ENCODE measurements at places on chromosomes 3 and 15. TPM values are rescaled to one million over a fixed set of nuclear protein-coding genes. Genes with fewer than 3 reads are reported as not detected.

The NKTR gene
- total RNA-seq, result 12.3 TPM

The ULK3 gene
- 14.5 TPM for total RNA-seq

The GRK7 gene
- total RNA-seq, result not detected

The ATP10A gene
- 1.8 TPM for total RNA-seq

The SCG5 gene
- total RNA-seq, result 16.3 TPM

The PRSS50 gene
- total RNA-seq, result not detected

The COL8A1 gene
- total RNA-seq, result 84.6 TPM

The PRR20G gene
- not detected for total RNA-seq

The ZNF106 gene
- total RNA-seq, result 20.2 TPM

The VEPH1 gene
- total RNA-seq, result 25.9 TPM

The RYR3 gene
- not detected for total RNA-seq

The SPRED1 gene
- total RNA-seq, result 14.0 TPM

The MNS1 gene
- 3.4 TPM for total RNA-seq

The SLC9C1 gene
- total RNA-seq, result not detected

The PDCD7 gene
- 13.8 TPM for total RNA-seq

The ANKUB1 gene
- not detected for total RNA-seq

The HESX1 gene
- total RNA-seq, result 1.0 TPM

The MORC1 gene
- not detected for total RNA-seq

The CORO2B gene
- total RNA-seq, result 14.0 TPM

The MEX3B gene
- 7.9 TPM for total RNA-seq

The SLC24A5 gene
- not detected for total RNA-seq

The WDR6 gene
- total RNA-seq, result 79.7 TPM

The GP9 gene
- not detected for total RNA-seq

The CDC25A gene
- total RNA-seq, result 16.5 TPM

The GOLGA6D gene
- not detected for total RNA-seq

The THUMPD3 gene
- total RNA-seq, result 27.9 TPM

The RFTN1 gene
- 19.3 TPM for total RNA-seq

The GPR149 gene
- total RNA-seq, result not detected

The PAK6 gene
- 3.5 TPM for total RNA-seq

The DPPA2 gene
- total RNA-seq, result not detected

The ADAMTS17 gene
- 0.30 TPM for total RNA-seq

The SMAD6 gene
- total RNA-seq, result 7.1 TPM

The RAB27A gene
- total RNA-seq, result 11.6 TPM

The EMC7 gene
- 40.5 TPM for total RNA-seq

The NMNAT3 gene
- 0.84 TPM for total RNA-seq

The GOLGA6L7 gene
- total RNA-seq, result not detected

The BTLA gene
- not detected for total RNA-seq

The TCAIM gene
- total RNA-seq, result 29.1 TPM

The FBXW12 gene
- total RNA-seq, result not detected

The TMC3 gene
- total RNA-seq, result not detected

The C3orf70 gene
- total RNA-seq, result 0.50 TPM

The GOLGA6B gene
- not detected for total RNA-seq

The RHCG gene
- not detected for total RNA-seq

The MRPS25 gene
- 31.4 TPM for total RNA-seq

The ROPN1B gene
- total RNA-seq, result not detected

The NLGN1 gene
- 0.50 TPM for total RNA-seq

The LYZL4 gene
- total RNA-seq, result not detected

The SMCO1 gene
- 0.34 TPM for total RNA-seq

The NAALADL2 gene
- total RNA-seq, result 1.0 TPM

The CLDN16 gene
- total RNA-seq, result not detected

The SLC12A8 gene
- 6.2 TPM for total RNA-seq

The SEMA6D gene
- total RNA-seq, result 1.8 TPM

The TMEM40 gene
- total RNA-seq, result not detected

The ALDH1L1 gene
- 0.15 TPM for total RNA-seq

The CIDEC gene
- 0.15 TPM for total RNA-seq

The FBXO40 gene
- total RNA-seq, result not detected

The CFAP92 gene
- total RNA-seq, result not detected

The CCR3 gene
- total RNA-seq, result not detected

Measured in bronchus fibroblast of lung (primary cell).